ENCODE measurements at places on chromosomes 2 and 18.

GRCh38 chr2:20339012-20339411 lies 11.6 kb downstream of the PUM2 start:
- DNase-seq: no peak

DNA sequence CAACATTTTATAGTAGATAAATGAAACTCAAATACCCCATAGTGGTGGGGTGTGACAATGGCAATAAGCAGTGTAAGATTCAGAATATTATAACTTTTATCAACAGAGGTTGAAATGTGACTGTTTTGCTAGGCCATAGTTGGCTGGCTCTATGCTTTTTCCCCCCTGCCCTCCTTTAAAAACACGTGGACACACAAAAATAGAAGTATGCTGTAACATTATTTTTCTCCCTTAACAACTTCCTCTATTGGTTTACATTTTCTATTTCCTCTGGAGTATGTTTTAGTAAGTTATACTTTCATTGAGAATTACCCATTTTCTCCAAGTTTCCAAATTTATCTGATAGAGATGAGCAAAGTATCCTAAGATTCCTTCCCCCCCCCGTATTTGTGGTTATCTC lies 31.1 kb downstream of the NDUFAF7 start:
- no peak for DNase-seq

DNA sequence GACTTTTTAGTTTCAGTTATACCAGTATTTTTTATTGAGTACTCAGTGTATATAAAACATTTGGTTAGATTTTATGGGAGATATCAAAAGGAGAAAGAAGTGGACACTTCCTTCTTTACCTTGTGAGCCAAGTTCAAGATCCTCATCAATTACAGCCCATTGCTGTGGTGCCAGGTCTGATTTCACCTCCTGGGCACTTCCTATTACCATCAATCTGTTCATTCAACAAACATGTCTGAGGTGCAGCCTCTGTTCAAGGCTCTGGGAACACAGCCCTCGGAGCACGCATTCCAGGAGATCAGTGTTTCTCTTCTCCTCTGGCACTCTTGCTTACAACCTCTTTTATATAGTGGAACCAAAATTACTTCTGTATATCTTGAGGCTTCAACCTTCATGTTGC lies 171.4 kb upstream of the ALPP start:
- no peak for DNase-seq

DNA sequence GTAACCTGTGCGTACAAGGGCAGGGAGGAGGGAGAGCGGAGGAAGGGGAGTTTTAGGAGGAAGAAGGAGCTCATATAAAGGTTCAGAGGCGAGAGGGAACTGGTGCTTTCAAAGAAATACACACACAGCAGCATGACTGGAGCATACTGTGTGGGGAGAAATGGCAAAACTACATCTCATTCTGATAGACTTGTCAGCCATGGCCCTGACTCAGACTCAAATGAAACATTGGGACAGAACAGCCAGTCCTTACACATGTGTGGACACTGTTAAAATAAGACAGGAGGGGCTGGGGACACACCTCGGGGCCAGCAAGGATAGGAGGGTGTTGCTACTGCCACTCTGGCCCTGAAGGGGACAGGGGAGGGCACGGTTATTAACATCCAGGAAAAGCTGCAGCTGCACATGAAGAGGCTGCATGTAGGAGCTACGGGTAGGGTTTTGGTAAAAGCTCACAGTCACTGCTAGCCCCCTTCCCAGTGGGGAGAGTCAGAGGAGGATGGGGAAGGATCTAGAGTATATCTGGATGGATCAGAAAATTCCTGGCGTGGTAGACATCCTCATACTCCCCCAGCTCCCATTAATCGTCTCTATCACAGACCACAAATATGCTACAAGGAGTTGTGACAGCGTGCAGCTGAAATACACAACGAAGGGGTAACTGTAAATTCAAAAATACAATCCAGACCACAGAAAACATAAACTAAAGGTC lies 110.5 kb downstream of the GATA6 start:
- no peak for DNase-seq

GRCh38 chr2:127182626-127183458 lies 37.3 kb downstream of the CYP27C1 start:
- no peak for DNase-seq

- no peak for DNase-seq
Observed at GRCh38 chr2:71831193-71831577, 316.5 kb downstream of the CYP26B1 start.

- no peak for DNase-seq
Observed at GRCh38 chr2:197433780-197434438, 919 bp downstream of the SF3B1 start.

- DNase-seq: no peak
Observed at GRCh38 chr2:231238689-231239088, 40.3 kb downstream of the ARMC9 start.

- DNase-seq: no peak
Observed at GRCh38 chr2:162646794-162647193, 191.8 kb downstream of the KCNH7 start.

- no peak for DNase-seq
Observed at GRCh38 chr2:28951910-28952835, 28.9 kb upstream of the TOGARAM2 start.

- DNase-seq: no peak
Observed at GRCh38 chr18:3305933-3306332, 44.0 kb downstream of the MYL12B start.

DNA sequence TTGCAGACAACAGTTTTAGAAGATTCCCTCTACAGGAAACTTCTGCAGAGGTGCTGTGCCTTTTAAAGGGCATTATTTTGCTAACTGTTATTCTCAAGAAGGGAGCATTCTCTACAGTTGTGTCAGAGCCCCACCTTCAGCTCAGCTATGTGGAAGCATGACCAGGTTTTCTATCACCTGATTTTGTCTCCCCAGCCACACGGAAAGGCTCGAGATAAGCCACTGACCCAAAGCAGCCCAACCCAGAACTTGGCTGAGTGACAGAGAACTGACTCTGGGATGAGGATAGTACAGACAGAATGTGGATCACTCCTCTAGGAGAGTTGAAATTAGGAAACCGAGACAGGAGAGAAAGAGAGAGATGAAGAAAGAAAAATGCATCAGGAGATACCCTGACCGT lies 10.7 kb downstream of the COL4A4 start:
- no peak for DNase-seq

- no peak for DNase-seq
Observed at GRCh38 chr2:187382131-187382530, 65.9 kb downstream of the CALCRL start.

GRCh38 chr2:210616074-210616473 lies 59.7 kb downstream of the CPS1 start:
- DNase-seq: no peak

GRCh38 chr18:70522183-70522680 lies 233.4 kb downstream of the SOCS6 start:
- no peak for DNase-seq

DNA sequence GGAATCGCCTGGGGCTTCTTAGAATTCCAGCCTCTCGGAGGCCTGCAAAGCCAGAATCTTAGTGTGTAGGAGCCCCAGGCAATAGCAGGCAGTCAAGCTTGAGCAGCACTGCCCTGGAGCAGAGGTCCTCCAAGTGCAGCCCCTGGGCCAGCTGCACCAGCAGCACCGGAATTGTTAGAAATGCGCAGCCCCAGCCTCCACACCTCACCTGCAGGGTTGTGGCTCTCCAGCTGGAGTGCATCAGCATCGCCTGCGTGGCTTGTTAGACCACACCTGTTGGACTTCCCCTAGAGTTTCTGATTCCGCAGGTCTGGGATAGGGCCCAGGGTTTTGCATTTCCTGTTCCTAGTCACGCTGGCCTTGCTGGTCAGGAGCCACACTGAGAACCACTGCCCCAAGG lies 100.3 kb downstream of the ASAP2 start:
- no peak for DNase-seq

DNA sequence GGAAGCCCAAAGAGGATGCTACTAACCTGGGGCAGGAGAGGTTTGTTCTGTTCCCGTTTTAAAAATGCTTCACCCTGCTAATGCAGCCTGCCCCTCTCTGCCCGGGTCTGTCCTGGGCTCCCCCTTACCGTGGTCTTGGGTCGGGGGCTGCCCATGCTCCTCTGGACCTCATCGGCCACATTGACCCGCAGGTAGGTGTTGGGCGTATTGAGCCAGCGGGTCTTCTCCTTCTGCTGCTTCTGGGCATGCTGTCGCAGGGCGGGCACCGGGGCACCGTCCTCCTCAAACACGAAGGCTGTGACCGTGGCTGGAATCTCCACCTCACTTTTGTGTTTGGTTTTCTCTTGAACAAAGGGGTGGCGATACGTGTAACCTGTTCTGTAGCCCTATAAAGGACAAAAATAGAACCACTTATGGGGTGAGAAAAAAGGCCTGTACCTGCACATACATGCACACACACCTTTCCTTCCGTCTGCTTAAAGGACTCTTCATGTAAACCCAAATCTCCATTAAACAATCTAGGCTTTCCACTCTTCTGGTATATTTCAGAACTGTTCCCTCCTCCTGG lies 89.3 kb downstream of the ADD2 start:
- DNase-seq: no peak

GRCh38 chr2:117519721-117520120 lies 294.8 kb upstream of the DDX18 start:
- DNase-seq: no peak

DNA sequence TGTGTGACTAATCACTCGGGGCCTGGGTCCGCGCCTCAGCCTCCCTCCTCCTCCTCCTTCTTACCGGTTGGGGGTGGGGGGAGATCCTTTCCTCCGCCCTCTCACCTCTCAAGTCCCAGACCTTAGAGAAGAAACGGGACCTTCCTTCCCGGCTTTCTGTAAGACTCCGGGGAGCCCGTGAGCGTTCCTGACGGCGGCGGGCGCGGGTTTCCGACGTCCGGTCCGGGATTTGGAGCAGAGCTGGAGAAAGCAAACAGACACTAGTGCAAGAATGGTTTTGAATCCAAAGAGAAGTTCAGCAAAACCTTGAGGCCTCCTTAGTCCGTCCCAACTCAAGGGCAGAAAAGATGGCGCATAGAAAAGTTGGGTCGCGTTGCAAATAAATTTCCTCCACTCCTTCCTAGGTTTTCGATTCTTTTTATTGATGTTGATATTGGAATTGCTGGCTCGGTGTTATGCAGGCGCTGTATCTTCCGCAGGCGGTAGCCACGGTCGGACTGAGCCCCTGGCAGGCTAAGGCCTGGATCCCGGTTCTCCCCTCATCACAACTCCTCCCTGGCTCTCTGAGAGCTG lies 2.0 kb downstream of the DLX1 start:
- DNase-seq: no peak

GRCh38 chr2:118130385-118130784 lies 42.1 kb downstream of the INSIG2 start:
- no peak for DNase-seq

GRCh38 chr2:39313575-39313974 lies 69.8 kb upstream of the CDKL4 start:
- DNase-seq: no peak

DNA sequence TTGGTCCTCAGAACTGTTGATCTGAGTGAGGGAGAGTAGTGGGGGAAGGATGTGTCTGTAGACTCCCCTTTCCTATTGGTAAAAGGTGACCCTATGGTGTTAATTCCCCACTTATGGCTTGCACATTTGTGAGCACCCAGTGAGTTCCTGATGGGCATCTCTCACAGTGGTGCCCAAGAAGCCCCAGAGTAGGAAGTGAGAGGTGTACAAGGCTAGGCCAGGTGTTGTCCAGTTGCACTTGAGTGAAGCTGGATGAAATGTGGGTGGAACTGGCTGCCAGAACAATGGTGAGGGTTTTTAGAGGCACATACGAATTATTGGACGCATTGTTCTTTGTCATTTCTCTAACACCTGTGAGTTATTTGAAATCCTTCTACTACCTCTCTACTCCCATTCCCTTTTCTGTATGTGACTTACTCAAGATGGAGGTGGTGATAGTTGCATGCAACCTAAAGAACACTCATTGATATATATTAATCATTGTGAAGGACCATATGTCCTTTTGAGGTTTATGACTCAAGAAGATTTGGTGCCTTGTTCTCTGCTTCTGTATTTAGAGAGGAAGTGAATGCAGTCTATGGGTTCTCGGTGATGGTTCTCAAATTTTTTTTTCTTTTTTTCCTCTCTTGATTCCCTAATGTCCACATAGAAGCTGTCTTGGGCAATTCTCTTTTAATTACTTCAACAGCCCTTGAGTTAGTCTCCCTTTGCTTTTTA lies 162.7 kb downstream of the FSHR start:
- no peak for DNase-seq

DNA sequence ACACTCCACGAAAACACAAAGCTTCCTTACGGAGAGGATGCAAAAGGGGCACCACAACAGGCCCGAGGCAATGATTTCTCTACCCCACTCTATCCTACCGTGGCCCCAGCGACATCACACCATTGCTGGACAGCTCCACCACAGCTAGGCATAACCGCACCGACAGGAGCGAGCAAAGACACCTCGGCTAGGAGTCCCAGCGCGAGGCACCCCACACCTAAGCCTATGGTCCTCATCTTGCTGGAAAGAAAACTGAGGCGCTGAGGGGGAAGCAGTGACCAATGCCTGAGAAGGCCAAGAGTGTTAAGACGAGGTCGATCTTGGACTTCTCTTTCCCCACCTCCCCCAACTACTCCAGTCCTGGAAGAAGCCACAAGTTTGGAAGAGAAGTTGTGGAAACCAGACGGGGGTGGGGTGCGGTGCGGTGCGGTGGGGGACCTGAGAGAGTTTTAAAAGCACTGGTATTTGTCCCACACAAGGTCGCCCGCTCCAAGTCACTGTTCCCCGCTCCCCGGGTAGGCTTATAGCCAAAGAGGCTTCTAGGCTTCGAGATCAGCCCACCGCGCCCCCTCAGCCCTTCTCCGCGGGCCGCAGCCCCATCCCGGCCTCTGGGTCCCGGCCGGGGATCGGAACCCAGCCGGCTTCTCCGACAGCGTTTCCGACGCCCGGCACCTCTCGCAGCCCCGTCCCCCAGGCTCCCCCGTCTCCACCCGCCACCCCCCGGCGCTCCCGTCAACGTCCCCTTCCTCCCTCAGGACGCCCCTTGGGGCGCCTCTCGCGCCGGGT lies 766 bp downstream of the PDE6D start:
- no peak for DNase-seq

DNA sequence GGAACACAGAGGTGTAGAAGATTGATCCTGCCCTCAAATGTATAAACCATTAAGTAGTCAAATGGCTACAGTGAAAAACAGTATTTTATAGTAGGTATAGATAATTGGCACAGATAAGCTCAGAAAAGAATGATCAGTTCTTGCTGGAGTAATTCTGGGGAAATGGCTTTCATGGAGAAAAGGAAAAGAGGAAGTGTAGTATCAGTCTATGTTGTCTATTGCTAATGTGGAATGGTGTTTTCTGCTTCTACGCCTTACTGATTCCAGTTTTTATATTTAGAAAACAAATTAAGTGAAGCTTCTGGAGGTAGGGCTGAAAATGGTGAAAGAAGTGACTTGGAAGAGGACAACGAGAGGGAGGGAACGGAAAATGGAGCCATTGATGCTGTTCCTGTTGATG lies 22.2 kb downstream of the ZC3H15 start:
- DNase-seq: no peak

DNA sequence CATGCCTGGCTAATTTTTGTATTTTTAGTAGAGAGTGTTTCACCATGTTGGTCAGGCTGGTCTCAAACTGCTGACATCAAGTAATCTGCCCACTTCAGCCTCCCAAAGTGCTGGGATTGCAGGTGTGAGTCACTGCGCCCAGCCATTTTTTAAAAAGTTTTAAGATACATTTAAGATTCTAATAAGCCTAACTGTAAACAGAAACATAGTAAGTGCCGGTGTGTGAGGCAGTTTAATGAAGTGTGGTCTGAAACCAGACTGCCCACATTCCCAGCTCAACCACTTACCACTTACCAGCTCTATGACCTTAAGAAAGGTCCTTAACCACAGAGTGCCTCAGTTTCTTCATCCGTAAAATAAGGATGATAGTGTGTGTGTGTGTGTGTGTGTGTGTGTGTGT lies 42.4 kb downstream of the TMEM237 start:
- no peak for DNase-seq

GRCh38 chr2:138814123-138814898 lies 34.1 kb upstream of the NXPH2 start:
- no peak for DNase-seq
